ENCODE measurements at places on chromosomes 3 and 15.

DNA sequence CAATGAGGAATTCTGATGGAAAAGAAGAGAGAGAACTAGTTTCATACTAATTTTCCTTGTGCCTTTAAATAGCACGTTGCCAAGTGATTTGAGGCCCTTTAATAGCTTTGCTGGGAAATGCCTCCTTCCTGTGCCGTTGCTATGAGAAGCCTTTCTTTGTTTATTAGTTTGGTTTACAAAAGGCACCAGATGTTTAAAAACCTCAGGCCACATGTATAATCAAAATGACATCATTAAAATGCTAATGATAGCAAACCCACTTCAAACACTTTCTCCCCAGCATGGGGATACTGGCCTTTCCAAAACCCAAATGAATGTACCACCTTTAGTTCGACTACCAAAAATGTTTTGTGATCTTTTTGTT, 50.0 kb upstream of the TBC1D23 start:
- peak; percentile 56 for DNase-seq

DNA sequence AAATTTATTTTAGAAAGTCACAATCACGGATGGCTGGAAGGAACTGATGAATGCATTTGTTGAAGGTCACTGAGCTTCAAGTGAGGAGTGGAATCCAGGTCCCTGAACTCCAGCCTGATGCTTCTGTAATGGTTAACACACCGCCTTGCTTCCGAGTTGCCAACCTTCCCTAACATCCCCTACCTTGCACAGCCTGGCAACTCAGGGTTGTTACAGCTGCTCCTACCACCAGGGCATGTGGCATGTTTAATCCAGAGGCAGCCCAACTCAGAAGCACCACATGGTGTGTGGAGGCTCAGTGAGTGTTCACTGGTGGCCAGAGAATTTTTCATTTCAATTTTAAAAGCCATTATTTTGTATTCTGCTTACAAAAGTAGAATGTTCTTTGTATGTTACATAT, 4.9 kb downstream of the TM2D3 start:
- no peak for DNase-seq

DNA sequence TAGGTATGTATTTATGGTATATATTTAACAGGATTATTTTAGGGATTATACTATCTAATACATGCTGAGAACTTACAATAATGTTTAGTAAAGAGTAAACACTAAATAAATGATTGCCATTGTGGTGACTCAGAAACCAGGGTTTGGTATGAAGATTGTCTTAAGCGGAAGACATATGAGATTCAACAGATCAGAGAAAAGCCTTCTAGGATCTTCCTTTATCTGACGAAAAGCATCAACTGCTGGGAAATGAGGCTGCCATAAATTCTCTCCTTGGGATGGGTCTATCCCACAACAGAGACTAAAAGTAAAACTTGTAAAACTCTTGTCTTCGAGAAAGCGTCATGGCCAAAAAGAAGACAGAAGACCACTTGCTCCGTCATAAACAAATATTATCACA, 1352.2 kb upstream of the EPHA6 start:
- no peak for DNase-seq

- peak; percentile 41 for DNase-seq
Observed at GRCh38 chr15:31483053-31483985, 156.7 kb downstream of the KLF13 start.
